ENCODE measurements at places on chromosomes 2 and 18.
A peak's percentile ranks its signal among the peaks of the same experiment; 100 is the strongest.

GRCh38 chr18:54030434-54030833 is 194.0 kb downstream of the MBD2 start:
- no peak for DNase-seq

DNA sequence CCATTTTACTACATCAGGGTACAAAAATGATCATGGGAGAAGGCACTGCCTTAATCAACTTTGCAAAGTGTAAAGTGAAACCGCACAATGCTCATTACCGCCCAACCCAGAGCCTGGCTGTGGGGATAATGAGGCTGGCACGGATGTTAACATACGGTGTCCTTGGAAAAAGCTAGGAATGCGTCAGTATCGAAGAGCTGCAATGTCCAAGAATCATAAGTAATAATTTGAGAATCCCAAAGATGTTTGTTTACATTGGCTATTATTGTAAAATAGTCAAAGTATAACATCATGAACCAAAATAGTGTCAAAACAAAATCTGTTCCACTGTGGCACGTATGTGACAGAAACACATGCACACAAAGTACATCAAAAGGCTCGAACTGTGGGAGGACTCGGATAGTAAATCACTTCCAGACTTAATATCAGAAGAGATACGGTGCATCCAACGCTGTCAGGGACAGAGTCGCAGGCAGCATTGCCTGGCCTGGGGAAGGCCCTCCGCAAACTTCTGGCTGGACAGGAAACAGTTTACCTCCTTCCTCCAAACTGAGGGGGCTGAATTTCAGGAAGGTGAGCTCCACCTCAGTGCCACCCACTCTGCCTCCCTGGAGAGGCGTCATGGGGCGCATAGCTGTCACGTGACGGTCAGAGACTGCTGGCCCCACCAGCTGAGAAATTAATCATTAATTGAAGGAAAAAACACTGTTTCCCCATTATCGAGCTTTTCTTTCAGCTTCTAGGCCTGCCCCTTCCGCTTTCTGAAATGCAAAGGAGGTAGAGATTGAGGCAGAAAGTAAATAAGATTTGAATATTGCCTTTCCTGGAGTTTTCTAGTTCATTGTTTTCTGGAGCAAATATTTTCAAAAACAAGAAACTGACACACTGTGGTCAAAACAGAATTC is 1.8 kb upstream of the ID2 start:
- no peak for DNase-seq

GRCh38 chr2:237590272-237591140 is at the start of gene RAB17:
TSS of gene RAB17 (minus strand) at chr2:237590734. CDS start at chr2:237586154, 4,580 bp downstream.
- DNase-seq, result no peak

DNA sequence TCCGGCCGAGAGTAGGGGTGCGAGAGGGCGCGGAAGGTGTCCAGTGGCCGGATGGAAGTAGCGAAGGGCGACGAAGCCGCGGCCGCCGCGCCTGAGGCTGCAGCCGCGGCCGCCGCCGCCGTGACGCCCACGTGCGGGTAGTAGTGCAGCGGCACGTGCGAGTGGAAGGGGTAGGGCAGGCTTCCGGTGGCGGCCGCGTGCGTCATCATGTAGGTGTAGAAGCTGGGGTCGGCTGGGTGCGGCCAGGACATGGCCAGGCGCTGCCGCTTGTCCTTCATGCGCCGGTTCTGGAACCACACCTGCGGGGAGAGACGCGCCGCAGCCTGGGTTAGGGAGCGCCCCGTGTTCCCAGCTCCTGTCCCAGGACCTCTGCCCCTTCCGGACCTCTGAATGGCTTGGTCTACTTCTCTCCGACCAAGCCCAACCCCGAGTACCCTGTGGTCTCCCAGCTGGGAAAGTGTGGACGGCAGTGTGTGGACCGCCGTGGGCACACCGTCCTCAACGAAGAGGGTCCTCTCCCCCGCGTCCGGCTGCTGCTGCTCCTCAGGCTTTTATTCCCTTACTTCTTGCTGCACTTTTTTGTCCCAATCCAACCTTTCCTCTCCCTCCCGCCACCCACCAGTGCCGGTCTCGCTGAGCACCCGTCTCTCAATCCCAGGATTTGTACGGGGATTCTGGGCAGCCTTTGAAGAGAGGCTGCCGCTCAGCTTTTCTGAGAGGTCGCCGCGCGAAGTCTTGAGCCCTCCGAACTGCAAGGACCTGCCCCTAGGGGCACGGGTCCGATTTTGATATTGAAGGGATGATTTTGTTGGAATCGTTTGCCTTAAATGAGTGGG is 3.0 kb downstream of the EVX2 start:
- no peak for DNase-seq

GRCh38 chr2:180630756-180631155 is 349.6 kb upstream of the UBE2E3 start:
- DNase-seq, result no peak

GRCh38 chr2:181639686-181640085 is 17.2 kb downstream of the CERKL start:
- no peak for DNase-seq

- DNase-seq, result no peak
Measured at GRCh38 chr2:10847008-10847407, 34.4 kb upstream of the PDIA6 start.

DNA sequence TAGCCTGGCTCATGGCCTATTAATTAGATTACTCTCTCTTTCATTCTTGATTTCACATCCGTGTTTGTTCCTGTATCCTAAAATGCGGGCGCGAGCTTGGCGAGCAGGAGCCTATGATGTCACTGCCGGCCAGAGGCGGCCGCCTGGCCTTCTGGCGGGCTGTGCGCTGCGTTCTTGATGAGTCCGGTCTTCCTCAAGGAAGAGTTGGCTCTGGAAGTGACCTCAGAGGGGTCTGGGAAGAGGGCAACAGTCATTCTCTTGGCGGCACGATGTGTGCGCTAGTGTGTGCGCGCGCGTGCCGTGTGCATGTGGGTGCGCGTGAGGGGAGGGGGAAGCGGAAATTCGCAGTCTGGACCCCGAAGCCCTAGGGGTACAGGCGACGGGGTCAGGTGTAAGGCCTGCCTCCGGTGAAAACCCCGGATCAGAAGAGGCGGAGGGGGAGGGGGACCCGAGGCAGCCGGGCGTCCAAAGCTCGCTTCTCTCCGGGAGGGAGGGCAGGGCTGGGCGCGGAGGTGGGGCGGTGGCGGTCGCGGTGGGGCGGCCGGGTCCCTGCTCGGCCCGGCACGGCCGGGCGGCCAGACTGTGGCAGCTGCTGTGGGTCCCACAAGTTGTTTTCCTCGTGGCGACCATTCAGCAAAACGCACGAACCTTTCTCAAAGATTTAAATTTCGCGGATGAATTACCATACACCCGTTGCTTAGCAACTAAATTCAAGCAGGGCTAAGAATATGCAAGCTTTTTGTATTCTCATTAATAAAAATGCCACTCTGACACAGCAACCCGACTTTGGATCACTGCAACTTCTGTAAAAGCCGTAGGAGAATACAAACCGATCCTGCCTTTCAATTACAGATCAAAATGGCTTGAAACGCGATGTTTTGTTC is 8.4 kb downstream of the POU3F3 start:
- DNase-seq, result no peak

GRCh38 chr2:53450923-53451322 is 316.7 kb upstream of the CHAC2 start:
- DNase-seq, result no peak

GRCh38 chr18:11726556-11726955 is 37.5 kb downstream of the GNAL start:
- DNase-seq, result no peak

DNA sequence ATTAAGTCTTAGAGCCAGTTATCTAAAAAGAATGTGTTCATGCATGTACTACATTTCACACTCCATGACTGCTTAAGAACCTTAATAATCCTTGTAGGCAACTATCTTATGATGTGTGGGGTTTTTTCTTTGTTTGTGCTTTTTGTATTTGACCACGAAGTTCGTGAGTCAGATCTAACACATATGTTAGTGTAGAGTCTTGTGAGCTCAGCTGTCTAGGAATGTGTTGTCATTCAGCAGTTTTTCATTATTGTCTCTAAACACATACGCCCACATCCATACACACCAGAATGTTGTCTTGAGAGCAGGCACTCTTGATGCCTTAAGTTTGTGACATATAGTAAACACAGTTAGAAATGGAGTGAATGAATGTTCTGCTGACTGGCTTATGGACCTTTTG is 38.4 kb downstream of the CAB39 start:
- no peak for DNase-seq

GRCh38 chr2:222213049-222213448 is 85.7 kb downstream of the PAX3 start:
- DNase-seq, result no peak

DNA sequence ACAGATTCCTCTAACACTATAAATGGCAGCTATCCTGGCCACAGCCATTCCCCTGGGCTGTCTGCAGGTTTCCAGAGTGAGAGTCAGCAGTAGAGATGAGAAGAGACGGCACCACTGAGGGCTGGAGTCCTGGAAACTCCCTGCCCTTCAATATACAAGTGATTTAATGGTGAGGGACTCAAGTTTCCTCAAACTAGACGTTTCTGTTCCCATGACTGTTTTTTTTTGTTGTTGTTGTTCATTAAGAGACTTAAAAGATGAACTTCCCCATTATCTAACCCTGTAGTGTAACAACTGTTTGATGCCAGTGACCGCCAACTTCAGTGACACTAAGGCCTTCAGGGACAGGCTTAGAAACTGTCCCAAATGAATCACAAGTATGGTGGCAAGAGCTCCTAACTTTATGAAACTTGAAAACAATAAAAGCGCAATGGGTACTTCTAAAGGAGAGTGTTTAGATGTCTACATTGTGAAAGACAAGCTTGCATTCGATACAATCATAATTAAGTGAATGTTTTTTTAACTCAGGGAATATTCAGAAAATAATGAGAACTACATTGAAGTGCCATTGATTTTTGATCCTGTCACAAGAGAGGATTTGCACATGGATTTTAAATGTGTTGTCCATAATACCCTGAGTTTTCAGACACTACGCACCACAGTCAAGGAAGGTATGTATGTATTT is 34.0 kb downstream of the IL1R2 start:
- no peak for DNase-seq

DNA sequence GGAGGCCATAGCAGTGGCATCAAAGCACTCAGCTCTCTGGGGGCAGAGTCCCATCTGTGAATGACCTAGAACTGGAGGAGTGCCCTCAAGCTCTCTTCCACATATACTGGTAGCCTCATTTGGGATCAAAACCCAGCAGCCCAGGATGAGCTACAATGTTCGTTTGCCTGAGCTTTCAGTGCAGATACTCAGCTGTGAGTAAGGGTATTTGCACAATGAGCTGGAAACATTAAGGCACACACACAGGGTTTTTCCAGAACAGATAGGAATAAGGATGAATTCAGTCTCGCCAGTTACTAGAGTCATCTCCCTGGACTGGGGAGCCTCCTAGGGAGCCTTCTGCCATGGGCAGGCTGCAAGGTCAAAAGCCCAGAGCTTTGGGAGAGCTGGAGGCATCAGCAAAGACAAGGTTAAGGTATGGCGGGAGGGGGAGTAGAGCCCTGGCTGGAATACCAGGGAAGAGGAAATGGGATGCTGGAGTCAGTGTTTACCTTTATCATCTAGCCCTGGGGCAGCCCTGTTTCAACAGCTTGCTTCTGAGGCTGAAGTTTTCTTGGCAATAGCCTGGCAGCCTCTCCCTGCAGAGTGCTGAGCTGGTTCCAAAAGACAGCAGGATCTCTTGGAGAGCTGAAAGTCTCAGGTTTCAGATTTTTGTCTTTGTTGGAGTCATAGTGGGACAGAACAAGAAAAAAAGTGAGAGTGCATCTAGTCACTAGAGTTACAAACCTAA is 187.7 kb downstream of the LOXHD1 start:
- DNase-seq, result no peak

- DNase-seq, result no peak
Measured at GRCh38 chr2:205681401-205682238, 681 bp upstream of the NRP2 start.

DNA sequence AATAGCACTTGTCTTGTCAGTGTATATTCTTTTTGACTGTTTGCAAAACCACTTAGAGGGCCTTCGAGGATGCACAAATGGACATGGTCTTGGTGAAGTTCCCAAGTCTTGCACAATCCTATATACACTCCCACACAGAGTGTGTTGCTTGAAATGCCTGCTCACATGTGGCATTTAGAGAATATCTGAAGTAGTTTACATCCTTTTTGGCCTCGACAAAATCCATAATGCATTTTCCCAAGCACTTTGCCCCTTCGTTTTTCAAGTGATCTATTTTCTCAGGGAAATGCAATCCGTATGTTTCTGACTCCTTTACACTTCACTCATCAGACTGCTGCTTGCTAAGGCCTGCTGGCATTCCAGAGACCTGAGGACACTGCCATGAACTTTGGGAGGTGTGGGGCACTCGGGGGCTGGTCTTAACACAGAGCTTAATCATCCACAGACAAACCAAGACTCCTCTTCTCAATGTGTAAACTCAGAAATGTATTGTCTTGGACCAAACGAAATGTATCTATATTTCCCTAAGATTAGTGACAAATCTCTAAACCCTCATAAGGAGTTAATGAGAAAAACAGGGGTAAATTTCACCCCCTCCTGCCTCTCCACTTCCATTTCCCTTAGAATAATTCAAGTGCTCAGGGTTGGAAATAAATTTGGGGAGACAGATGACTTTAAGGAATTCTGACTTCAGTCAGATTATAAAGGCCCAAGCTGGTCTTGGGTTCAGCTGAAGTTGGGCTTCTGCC is 219.3 kb upstream of the APCDD1 start:
- DNase-seq, result peak; percentile 6

GRCh38 chr2:42639340-42640077 is 71.1 kb downstream of the MTA3 start:
- no peak for DNase-seq

DNA sequence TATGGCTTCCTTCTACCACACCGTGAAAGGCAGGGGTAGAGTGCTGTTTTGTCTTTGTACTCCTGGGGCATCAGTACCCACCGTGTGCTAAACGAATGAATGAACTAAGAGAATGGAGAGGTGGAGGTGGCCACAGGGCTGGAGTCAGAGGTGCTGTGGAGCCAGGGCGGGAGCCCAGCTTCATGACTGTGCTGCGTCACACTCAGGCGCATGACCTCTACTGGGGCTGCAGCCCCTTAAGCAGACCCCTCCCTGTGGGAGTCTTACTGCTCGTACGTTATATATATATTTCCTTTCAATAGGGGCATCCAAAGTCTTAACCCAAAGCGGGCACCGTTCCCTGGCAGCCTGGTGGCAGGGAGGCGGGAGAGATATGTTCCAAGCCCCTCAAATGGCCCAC is 18.0 kb upstream of the LBH start:
- no peak for DNase-seq

GRCh38 chr2:63880625-63881024 is 38.9 kb downstream of the UGP2 start:
- DNase-seq, result no peak

DNA sequence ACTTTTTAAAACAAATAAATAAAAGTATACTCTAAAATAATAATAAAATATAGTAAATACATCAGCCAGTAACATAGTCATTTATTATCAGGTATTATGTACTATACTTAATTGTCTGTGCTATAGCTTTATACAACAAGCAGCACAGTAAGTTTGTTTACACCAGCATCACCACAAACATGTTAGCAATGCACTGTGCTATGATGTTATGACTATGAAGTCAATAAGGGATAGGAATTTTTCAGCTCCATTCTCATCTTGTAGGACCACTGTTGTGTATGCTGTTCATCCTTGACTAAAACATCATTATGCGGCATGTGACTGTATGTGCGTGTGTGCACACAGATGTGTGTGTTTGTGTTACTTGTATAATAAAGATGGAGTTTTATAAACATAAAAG is 137.5 kb downstream of the LYPD6B start:
- DNase-seq, result no peak

All from non-pigmented ciliary epithelial cell (primary cell).